CD4-positive, alpha-beta T cell (primary cell): ENCODE measurements at places on chromosomes 2 and 18.

DNA sequence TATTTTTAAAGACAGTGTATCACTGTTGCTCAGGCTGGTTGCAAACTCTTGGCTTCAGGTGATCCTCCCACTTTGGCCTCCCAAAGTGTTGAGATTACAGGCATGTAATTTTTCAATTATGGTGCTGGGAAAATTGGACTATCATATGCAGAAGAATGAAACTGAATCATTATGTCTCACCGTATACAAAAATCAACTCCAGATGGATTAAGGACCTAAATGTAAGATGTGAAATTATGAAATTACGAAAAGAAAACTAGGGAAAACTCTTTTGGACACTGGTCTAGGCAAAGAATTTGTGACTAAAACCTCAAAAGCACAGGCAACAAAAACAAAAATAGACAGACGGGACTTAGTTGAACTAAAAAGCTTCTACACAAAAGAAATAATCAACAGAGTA, 31.2 kb downstream of the MAP3K2 start:
- no peak for DNase-seq
- H3K36me3 ChIP-seq: no peaks in the 10 kb centered on the region
- H3K27me3 ChIP-seq: no peaks in the 10 kb centered on the region
- H3K27ac ChIP-seq: no peak overlapping the region

DNA sequence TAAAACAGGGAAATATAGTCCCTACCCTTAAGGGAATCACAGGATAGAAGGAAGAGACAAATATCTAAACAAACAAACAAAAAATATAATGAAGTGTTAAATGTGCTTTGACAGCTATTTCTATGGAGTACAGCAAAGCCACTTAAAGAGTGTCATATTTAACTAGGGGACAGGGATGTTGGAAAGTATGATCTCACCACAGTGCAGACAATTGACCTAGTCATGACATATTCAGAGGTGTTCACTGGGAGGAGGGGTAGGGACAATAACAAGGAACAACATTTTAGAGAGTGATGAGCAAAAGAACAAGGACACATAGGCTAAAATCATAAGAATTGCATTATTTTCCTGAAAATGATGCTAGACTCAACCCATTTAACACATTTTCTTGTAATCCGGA, 107.5 kb downstream of the TMEM163 start:
- no peak overlapping the region for H3K27ac ChIP-seq
- H3K27me3 ChIP-seq: no peaks in the 10 kb centered on the region
- H3K4me1 ChIP-seq: no peaks in the 10 kb centered on the region
- H3K4me3 ChIP-seq: no peak overlapping the region

DNA sequence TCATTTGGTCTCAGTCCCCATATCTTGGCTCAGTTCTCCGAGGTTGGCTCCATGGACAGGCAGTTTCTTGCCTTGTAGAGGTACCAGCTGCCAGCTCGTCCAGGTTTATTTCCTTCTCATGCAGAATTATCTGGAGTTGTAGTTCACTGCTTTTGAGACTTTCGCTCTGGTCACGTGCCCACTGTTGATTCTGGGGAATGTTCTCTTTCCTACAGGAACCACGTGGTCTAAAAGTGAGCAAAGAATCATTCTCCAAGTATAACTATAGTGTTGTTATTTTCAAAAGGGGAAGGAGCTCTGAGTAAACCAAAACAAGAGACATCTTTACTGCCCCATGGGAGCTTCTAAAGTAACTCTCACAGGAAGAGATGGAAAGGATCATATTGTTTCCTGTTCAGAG, 41.2 kb upstream of the RAB27B start:
- no peak overlapping the region for H3K27ac ChIP-seq
- no peaks in the 10 kb centered on the region for H3K4me1 ChIP-seq
- H3K4me3 ChIP-seq: no peak overlapping the region

DNA sequence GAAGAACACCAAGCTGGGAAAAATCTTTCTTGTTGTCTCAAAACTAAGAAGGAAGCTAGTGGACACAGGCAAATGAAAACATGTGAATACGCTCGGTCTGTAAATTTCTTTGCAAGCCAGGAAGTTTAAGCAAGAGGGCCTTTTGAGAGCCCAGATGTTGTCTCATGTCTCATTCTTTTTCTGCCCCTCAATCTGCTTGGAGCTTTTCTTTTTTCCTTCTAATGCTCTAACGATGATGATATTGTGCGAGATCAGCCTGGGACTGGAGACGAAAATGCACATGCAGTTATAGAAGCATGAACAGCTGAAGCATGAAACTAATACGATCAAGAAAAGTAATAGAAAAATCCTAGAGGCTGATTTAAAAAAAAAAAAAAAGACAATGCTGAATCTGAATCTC, 138.6 kb upstream of the CHAC2 start:
- H3K4me1 ChIP-seq: no peaks in the 10 kb centered on the region
- no peak overlapping the region for H3K27ac ChIP-seq
- no peaks in the 10 kb centered on the region for H3K36me3 ChIP-seq
- no peak overlapping the region for H3K4me3 ChIP-seq
- no peaks in the 10 kb centered on the region for H3K27me3 ChIP-seq

- no peak overlapping the region for H3K27ac ChIP-seq
- no peaks in the 10 kb centered on the region for H3K36me3 ChIP-seq
- H3K27me3 ChIP-seq: no peaks in the 10 kb centered on the region
- no peak for DNase-seq
Observed at GRCh38 chr2:11371092-11371937, 26.9 kb upstream of the ROCK2 start.

GRCh38 chr2:85990084-85990483, 101.3 kb upstream of the ST3GAL5 start:
- no peaks in the 10 kb centered on the region for H3K27me3 ChIP-seq
- no peak overlapping the region for H3K4me3 ChIP-seq
- no peaks in the 10 kb centered on the region for H3K36me3 ChIP-seq
- peaks cover 22% of the 10 kb centered on the region for H3K4me1 ChIP-seq

GRCh38 chr2:95073856-95074662, 47.5 kb downstream of the MRPS5 start:
- H3K36me3 ChIP-seq: no peaks in the 10 kb centered on the region
- peaks cover 71% of the 10 kb centered on the region for H3K4me1 ChIP-seq
- peak overlapping the region; percentile 92 for H3K27ac ChIP-seq
- no peaks in the 10 kb centered on the region for H3K27me3 ChIP-seq

DNA sequence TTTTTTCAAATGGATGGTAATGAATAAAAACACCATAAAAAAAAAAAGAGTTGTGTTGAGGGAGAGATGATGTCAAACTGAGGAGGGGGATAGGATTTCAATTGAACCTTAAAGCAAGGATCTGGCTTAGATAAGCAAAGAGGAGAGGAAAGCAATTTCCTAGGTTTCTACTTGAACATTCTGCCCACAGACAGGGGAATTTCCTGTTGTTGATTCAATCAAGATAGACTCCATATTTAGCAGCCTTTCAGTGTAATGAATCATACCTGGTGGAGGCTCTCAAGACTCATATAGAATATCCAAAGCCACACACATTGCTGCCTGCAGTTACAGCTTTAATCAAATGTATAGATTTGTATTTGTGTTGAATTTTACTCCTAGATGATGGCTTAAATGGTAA, 294.4 kb upstream of the PIK3C3 start:
- no peak for DNase-seq
- no peak overlapping the region for H3K27ac ChIP-seq
- H3K4me3 ChIP-seq: no peak overlapping the region
- H3K36me3 ChIP-seq: no peaks in the 10 kb centered on the region
- no peaks in the 10 kb centered on the region for H3K27me3 ChIP-seq

GRCh38 chr18:72672364-72673184, 128.4 kb upstream of the CBLN2 start:
- no peak overlapping the region for H3K4me3 ChIP-seq
- no peaks in the 10 kb centered on the region for H3K36me3 ChIP-seq
- no peak overlapping the region for H3K27ac ChIP-seq
- DNase-seq: no peak
- H3K27me3 ChIP-seq: no peaks in the 10 kb centered on the region

- no peak overlapping the region for H3K27ac ChIP-seq
- H3K27me3 ChIP-seq: no peaks in the 10 kb centered on the region
- no peak for DNase-seq
- no peaks in the 10 kb centered on the region for H3K36me3 ChIP-seq
Observed at GRCh38 chr2:65856928-65857327, 424.5 kb upstream of the SPRED2 start.

GRCh38 chr2:80255918-80256781, 48.4 kb downstream of the LRRTM1 start:
- H3K27me3 ChIP-seq: no peaks in the 10 kb centered on the region
- no peaks in the 10 kb centered on the region for H3K36me3 ChIP-seq
- no peak overlapping the region for H3K4me3 ChIP-seq
- no peak overlapping the region for H3K27ac ChIP-seq

DNA sequence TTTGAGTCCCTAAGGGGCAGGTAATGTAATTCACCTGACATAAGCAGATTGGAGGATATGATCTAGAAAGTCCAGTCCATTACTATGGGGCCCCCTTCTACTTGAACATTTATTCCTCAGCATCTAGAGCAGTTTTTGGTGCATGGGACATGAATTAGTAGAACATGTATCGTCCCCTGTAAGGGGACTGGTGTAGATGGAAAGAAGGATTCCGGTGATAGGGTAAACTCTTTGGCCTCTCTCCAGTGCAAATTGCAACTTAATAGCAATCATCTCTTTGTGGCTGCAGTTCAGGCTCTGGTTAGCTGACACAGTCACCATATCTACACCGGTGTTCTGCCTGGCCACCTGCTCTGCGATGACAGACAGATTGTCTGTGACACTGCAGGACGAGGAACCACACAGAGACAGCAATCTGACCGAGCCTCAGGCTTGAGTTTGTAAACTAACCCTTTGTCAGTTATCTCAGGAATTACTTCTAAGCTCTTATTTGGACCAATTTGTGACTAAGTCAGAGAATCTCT, 6.4 kb upstream of the SLC8A1 start:
- no peak overlapping the region for H3K4me3 ChIP-seq
- no peaks in the 10 kb centered on the region for H3K36me3 ChIP-seq
- no peak overlapping the region for H3K27ac ChIP-seq

GRCh38 chr18:26335571-26336487, 109.6 kb downstream of the TAF4B start:
- H3K4me3 ChIP-seq: no peak overlapping the region
- DNase-seq: no peak
- no peaks in the 10 kb centered on the region for H3K27me3 ChIP-seq
- peaks cover 7% of the 10 kb centered on the region for H3K36me3 ChIP-seq
- no peak overlapping the region for H3K27ac ChIP-seq
- no peaks in the 10 kb centered on the region for H3K4me1 ChIP-seq

- no peak overlapping the region for H3K27ac ChIP-seq
- no peak overlapping the region for H3K4me3 ChIP-seq
- no peaks in the 10 kb centered on the region for H3K36me3 ChIP-seq
- H3K4me1 ChIP-seq: peaks cover 4% of the 10 kb centered on the region
- no peaks in the 10 kb centered on the region for H3K27me3 ChIP-seq
Observed at GRCh38 chr2:28465148-28465885, 30.5 kb upstream of the PLB1 start.

GRCh38 chr18:3156325-3156640, 63.5 kb downstream of the MYOM1 start:
- H3K27ac ChIP-seq: no peak overlapping the region
- no peaks in the 10 kb centered on the region for H3K27me3 ChIP-seq
- no peak for DNase-seq
- H3K4me1 ChIP-seq: peaks cover 4% of the 10 kb centered on the region

- H3K36me3 ChIP-seq: no peaks in the 10 kb centered on the region
- H3K27ac ChIP-seq: no peak overlapping the region
- no peak overlapping the region for H3K4me3 ChIP-seq
- no peaks in the 10 kb centered on the region for H3K27me3 ChIP-seq
- DNase-seq: no peak
- H3K4me1 ChIP-seq: no peaks in the 10 kb centered on the region
Observed at GRCh38 chr2:46379213-46380037, 82.2 kb downstream of the EPAS1 start.

- H3K4me3 ChIP-seq: no peak overlapping the region
- H3K27ac ChIP-seq: no peak overlapping the region
Observed at GRCh38 chr2:73701968-73702665, 35.0 kb downstream of the TPRKB start.

DNA sequence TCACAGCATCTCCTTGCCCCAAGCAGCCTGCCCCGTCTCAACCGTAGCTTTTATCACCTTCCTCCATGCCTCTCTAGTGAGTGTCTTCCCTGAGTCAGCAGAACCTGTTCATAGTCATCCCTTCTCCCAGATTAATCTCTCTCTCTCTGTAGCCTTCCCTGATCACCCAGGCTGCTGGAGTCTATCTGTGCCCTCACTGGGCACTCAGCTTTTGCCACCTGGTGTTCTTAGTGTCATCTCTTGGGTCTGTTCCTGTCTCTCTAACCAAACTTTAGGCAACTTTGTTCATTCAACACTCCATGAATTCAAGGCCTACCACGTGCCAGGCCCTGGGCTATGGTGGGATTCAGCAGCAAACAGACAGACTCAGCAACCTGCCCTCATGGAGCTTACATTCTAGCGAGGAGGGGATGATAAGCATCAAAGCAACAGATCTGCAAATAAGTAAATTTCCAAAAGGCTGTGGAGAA, 159.1 kb downstream of the SMAD7 start:
- no peak overlapping the region for H3K4me3 ChIP-seq
- H3K4me1 ChIP-seq: peaks cover 7% of the 10 kb centered on the region
- no peaks in the 10 kb centered on the region for H3K36me3 ChIP-seq
- H3K27ac ChIP-seq: no peak overlapping the region

- no peak for DNase-seq
- no peaks in the 10 kb centered on the region for H3K4me1 ChIP-seq
- no peaks in the 10 kb centered on the region for H3K36me3 ChIP-seq
- no peaks in the 10 kb centered on the region for H3K27me3 ChIP-seq
Observed at GRCh38 chr2:30677861-30678385, 129.3 kb downstream of the CAPN13 start.

- no peaks in the 10 kb centered on the region for H3K4me1 ChIP-seq
- H3K27ac ChIP-seq: no peak overlapping the region
- DNase-seq: no peak
- no peaks in the 10 kb centered on the region for H3K36me3 ChIP-seq
Observed at GRCh38 chr18:37661478-37661877, 95.9 kb upstream of the CELF4 start.

GRCh38 chr2:13106302-13106701, 389.6 kb downstream of the TRIB2 start:
- no peak overlapping the region for H3K27ac ChIP-seq
- no peak overlapping the region for H3K4me3 ChIP-seq
- no peaks in the 10 kb centered on the region for H3K4me1 ChIP-seq
- peaks cover 9% of the 10 kb centered on the region for H3K27me3 ChIP-seq
- no peaks in the 10 kb centered on the region for H3K36me3 ChIP-seq
